ENCODE measurements at places on chromosomes 4 and X. TPM values are rescaled to one million over a fixed set of nuclear protein-coding genes. Genes with fewer than 3 reads are reported as not detected.

Gene AWAT1
- not detected for total RNA-seq

Gene CDKL2
- 0.84 TPM for total RNA-seq

GRCh38 chr4:154743683-154744340, at the start of gene LRAT:
Gene LRAT (plus strand): TSS chr4:154744000. CDS start chr4:154744327, 327 bp downstream.
- peak; percentile 39 for DNase-seq

Gene NUP54
- total RNA-seq = 72.1 TPM

DNA sequence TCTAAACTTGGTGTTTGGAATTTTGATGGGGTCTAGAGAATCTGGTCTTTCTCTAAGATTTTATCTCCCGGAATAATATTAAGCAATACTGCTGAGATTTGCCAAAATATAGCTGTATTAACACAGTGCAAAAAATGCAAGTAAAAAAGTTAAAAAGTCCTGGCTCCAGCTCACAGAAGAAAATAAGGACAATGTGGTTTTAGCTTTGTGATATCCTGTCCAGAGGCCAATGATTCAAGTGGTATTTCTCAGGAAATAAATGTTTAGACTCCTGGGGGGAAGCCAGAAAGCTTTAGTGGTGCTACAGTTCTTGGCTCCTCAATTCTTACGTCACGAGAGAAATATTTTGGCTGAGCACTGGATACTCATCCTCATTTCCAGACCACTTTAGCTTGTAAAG, 40.9 kb upstream of the IL13RA2 start:
- DNase-seq = no peak

Gene NALF2
- 0.19 TPM for total RNA-seq

DNA sequence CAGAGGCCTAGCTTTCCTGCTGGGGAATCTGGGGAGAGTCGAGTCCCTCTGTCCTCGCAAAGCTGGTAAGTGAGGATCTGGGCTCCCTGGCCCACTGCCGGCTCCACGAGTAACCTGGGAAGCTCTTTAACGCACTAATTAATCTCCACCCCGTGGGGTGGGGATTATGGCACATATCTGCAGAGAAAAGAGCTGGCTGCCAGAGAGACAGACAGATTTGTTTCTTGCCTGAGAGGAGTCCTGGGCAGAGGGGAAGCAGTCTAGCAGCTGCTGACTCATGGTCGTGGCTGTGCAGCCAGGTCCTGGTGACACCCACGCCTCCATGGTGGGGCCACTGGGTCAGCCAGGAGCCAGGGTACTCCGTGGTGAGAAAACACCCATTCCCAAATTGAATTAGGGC, 14.0 kb downstream of the SORCS2 start:
- no peak for DNase-seq

Gene CT45A10
- not detected for total RNA-seq

Gene GPRIN3
- total RNA-seq = 9.2 TPM

Gene MAGEA11
- total RNA-seq = not detected

DNA sequence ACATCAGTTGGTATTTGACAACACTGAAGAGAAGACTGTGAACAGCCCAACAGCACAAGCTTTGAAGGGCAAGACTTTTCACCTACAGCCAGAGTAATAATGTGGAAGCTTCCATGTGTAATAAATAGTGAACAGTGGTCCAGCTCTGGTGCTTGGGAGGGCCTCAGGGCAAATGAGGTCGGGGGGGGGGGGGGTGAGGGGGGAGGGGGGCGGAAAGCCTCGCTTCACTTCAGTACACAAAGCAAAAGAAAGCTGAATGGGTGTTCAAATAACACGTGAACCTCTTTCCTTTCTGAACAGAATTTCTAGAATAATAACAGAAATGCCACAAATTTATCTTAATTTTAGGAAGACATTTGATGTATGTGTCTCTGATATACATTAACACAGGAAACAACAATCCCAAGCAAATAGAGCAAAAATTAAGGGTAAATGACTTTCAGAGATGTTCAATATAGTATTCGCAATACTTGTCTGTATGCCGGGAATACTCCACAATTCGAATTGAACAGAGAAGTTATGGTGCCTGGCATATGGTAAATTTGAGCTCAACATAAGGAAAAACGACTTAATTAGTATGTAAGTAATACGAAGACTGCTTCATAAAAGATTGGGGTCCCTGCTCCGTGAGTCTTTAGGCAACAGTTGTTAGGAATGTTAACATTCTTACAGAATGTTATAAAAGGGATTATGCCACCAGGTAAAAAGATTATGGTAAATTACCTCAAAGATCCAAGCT, 92.6 kb downstream of the FRYL start:
- no peak for DNase-seq

Gene FRMD7
- not detected for total RNA-seq

Gene NWD2
- total RNA-seq = not detected

DNA sequence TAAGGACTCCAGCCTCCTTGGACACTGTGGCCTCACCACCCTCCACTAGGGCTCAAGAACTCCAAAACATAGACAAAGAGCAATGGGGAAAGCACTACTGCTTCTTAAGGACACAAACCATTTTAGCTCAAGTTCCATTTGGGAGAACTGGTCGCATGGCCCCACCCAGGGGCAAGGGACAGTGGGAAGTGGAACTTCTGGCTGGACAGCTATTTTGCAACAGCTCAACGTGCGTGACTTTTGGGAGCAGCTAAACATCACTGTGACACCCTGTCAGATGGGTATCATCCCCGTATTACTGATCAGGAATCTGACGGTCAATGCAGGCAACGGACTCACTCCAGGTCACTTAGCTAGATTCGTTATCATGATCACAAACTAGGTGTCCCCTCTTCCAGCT, 9.0 kb upstream of the GLOD5 start:
- no peak for DNase-seq

GRCh38 chr4:4990857-4991540, 28.3 kb downstream of the CYTL1 start:
- DNase-seq = no peak

- DNase-seq = no peak
Observed at GRCh38 chr4:27066591-27066990, 205.9 kb downstream of the STIM2 start.

Gene SPANXN4
- not detected for total RNA-seq

DNA sequence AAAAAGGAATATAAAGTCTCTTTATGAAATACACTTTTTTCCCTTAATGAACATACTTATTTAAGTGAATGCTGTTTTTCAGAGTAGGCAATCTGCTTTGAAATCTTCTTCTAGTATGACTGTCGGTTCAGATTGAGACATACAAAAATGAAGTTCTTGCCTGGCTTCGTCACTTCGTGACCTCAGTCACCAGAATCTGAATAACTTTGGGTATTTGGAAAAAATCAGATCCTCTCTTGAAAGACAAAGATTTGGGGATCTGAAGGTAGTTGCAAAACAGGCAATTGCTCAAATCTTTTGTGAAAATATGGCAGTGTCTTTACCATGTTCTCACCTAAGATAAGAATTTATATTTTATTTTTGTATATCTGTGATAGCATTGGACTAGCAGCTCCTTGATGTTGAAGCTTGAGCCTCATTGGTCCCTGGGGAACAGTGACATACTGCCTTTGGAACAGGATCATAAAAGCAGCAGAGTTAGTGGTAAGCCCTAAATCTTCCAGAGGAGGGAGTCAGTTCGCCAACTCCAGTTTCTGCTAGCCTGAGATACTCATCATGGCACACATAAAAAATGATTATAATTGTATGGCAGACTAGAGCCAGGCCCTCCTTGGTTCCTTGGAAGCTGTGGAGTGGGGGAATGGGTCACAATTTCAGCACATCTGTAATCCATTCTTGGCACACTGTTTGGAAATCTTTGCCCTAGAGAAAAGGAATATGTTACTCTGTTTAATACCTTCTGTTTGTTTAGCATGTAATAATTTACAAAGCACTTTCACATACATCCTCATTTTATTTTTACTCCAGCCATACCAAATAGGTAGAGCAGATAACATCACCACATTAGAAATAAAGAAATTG, 5.0 kb downstream of the ARFIP1 start:
- no peak for DNase-seq

GRCh38 chr4:8723222-8723980, 130.8 kb downstream of the CPZ start:
- DNase-seq = no peak

DNA sequence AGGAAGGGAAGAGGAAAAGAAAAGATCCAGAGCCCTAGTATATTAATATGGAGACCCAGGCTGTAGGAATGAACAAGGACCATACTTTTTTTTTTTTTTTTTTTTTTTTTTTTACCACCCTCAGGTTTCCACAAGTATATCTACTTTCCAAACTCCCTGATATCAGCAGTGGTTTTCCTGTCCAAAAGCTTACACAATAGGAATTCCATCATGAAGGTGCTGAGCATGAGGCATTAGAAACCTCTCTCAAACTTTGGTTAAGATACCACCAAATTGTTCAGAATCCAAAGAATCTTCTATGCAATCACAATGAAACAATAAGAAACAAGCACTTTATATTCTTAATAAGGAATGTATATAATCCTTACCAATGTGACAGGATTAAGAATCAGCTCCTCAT, 26.5 kb downstream of the RPS6KA3 start:
- no peak for DNase-seq

DNA sequence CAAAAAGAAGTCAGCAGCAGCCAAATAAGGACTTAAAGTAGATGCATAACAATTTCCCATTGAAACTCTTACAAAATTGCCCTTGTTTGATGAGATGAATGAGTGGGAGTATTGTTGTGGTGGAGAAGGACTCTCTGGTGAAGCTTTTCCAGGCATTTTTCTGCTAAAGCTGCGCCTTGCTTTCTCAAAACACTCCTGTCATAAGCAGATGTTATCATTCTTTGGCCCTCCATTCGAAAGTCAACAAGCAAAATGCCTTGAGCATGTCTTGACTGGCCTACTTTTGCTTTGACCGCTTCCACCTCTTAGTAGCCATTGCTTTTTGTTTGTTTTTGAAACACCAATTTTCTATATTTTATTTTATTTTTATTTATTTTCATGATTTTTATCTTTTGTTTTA, 340.9 kb upstream of the FGF13 start:
- no peak for DNase-seq

Gene CCKAR
- not detected for total RNA-seq

- DNase-seq = no peak
Observed at GRCh38 chr4:70187216-70187615, 8.3 kb upstream of the ODAM start.

Gene NRK
- not detected for total RNA-seq
